RCC 7860 (cell line): ENCODE measurements at places on chromosomes 6 and 20.
A peak's percentile ranks its signal among the peaks of the same experiment; 100 is the strongest.

GRCh38 chr6:34667481-34668238 lies 28.9 kb downstream of the ILRUN start:
- no peak for DNase-seq

DNA sequence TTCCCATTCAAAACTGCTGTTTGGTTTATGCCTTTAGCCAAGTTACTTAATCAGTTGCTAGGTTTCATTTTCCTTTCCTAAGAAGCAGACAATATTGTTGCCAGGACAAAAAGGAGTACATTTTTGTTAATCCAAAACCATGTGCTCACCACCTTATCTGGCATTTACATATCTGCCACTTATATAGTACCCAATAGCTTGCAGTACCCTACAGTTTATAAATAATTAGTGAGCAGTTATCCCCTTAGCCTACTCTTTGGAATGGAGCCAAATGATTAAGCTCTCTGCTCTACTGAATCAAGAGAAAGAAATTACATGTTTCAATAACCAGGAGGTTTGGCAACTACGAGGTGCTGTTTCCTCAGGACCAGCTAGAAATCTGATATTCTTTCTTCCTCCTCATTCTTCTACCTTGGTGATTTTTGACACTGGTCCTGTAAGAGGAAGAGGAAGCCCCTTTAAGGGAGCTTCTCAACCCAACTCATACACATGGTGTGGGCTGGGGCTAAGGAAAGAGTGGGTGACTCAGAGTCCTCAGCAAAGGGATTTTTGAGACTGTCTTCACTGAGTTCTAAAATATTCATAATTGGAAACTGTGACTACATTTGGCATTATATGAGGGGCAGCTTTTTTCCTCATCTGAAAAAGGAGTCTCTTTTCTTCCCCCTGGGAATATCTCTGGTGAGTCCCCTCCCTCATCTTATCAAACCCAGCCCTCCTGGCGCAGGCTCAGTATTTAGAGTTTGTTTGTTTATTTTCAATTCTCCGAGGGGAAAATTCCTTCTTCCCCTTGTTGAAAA lies 1.5 kb downstream of the ZNFX1 start:
- DNase-seq = peak; percentile 84

- peak; percentile 23 for DNase-seq
Observed at GRCh38 chr6:124961777-124962638, at the start of gene RNF217. Gene RNF217 (plus strand): TSS chr6:124962437. CDS start chr6:124962545, 108 bp downstream.

DNA sequence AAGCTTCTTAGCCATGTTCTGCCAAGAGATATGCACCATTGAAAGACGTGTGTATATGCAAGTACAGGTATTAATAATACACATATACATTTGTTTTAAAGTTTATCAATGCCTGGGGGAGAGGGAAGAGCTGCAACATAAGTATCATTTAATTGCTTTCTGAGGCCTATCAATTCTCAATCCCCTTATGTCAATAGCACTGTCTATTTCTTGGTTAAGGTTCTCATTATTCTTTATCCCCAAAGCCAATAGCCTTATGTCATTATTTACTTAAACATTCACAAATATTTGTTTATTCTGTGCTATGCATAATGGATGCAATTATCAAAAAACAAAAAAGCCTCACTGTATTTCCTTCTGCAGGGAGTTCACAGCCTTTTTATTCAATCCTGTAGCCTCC lies 350.3 kb upstream of the KCNQ5 start:
- DNase-seq = no peak

GRCh38 chr20:40651151-40651550 lies 37.9 kb downstream of the MAFB start:
- DNase-seq = no peak

DNA sequence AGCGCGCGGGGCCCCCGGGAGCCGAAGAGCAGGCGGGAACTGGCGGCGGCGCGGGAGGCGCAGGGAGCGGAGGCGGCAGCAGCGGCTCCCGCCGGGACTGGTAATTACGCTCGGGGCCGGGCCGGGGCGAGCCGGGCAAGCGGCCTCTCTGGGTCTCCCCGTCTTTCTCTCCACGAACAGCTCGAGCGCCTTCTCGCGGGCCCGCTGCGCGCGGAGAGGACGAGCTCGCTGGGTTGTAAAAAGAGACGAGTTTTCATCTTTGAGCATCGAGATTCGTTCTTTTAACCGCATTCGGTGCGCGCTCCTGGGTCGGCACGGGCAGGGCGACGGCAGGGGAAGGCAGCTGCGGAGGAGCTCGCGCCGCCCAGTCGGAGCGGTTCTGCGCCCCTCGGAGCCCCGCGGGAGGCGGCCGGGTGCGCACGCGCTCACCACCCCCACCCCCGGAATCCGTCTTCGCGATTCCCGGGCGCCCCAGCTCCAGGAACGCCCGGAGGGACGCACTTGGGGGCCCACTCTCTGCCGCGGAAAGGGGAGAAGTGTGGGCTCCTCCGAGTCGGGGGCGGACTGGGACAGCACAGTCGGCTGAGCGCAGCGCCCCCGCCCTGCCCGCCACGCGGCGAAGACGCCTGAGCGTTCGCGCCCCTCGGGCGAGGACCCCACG lies 38.0 kb downstream of the YTHDF1 start:
- no peak for DNase-seq

GRCh38 chr6:134314006-134314821 lies 3.7 kb downstream of the SGK1 start:
- no peak for DNase-seq

- DNase-seq = peak; percentile 70
Observed at GRCh38 chr6:129748212-129748900, 38.4 kb upstream of the ARHGAP18 start.

GRCh38 chr6:109955491-109955890 lies 22.6 kb upstream of the GPR6 start:
- DNase-seq = no peak

DNA sequence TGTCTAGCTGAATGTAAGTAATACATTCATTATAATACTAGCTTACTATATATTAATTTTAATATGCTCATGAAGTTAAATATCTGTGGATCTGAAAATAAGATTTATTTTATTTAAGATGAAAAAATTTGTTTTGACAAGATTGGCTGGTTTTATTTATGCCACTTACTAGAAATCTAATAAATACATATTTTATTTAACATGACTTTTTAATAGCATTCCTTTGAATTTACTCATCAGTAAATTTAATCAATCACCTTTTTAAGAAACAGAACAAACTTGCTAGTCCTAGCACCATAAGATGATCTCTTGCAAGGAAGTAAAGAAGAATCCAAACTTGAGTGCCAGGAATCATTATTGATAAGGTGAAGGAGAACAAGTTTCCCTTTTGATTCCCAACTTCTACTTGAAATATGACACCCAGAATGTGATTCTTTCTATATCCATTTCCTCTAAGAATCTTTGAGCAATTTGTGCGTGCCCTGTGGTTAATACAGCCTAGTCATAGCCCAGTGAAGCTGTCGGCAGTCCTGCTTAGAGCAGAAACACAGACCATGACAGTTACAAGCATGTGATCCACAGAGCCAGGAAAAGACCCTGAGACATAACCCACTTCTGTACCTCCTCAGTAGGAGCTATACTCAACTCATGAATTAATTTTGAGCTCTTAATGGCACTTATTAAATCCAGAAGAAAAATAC lies 282.3 kb upstream of the QKI start:
- DNase-seq = no peak

DNA sequence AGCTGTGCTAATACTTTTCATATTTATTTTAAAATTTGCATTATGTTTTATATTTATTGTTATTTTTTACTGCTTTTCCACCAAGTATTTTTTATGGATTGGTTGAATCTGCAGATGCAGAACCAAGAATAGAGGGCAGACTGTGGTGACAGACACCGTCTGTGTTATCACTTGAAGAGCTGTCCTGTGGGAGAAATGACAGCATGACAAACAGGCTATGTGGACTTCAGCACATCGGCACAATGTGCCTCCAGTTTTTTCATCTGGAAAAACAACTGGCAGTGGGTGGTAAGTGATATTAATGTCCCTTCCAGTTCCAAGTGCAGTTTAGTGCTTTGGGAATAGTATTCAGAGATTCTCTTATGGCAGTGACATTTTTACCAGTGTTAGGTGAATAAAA lies 492.9 kb downstream of the PRKN start:
- DNase-seq = no peak

- peak; percentile 71 for DNase-seq
Observed at GRCh38 chr6:138410972-138411880, 7.2 kb downstream of the HEBP2 start.
